ENCODE measurements at places on chromosomes 12 and 14.

GRCh38 chr12:46674800-46675199 lies 151.0 kb downstream of the SLC38A4 start:
- no peak for DNase-seq

- DNase-seq: no peak
Observed at GRCh38 chr12:39292125-39292630, 150.7 kb downstream of the KIF21A start.

DNA sequence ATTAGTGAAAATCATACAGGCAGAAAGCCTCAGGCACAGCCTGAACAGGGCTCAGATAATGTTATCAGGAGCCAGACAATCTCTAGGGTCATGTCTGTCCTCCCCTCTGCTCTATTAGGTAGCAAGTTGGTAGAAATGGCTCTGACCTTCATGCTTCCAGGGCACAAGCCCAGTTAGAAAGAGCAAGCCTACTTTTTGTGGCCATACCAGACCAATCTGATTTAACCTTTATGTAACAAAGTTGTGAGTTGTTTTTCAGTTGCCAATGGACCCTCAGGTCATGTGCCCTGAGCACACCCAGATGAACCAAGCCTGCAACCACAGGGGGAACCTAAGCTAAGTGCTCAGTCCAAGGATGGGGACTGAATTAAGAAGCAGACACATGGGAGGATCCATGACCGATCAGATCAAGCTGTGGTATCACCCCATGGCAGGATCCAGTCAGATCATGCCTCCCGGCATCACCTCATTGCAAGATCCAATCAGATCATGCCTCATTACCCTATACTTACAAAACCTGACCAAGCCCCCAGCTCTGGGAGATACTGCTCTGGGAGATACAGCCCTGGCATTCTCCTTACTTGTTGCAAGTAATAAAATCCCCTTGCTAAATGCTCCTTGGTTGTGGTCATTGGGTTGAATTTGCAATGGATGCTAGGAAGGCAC lies 18.8 kb upstream of the HIGD1C start:
- DNase-seq: no peak

- no peak for DNase-seq
Observed at GRCh38 chr12:120444676-120445075, 1.5 kb downstream of the TRIAP1 start.
